ENCODE measurements at places on chromosomes 6 and 20.
A peak's percentile ranks its signal among the peaks of the same experiment; 100 is the strongest.

GRCh38 chr20:41655962-41656618 is 37.9 kb upstream of the CHD6 start:
- no peak for DNase-seq

GRCh38 chr6:143940011-143940597 is 68.0 kb downstream of the PLAGL1 start:
- DNase-seq, result peak; percentile 10

GRCh38 chr6:35142588-35143569 is 1.7 kb upstream of the TCP11 start:
- DNase-seq, result no peak

DNA sequence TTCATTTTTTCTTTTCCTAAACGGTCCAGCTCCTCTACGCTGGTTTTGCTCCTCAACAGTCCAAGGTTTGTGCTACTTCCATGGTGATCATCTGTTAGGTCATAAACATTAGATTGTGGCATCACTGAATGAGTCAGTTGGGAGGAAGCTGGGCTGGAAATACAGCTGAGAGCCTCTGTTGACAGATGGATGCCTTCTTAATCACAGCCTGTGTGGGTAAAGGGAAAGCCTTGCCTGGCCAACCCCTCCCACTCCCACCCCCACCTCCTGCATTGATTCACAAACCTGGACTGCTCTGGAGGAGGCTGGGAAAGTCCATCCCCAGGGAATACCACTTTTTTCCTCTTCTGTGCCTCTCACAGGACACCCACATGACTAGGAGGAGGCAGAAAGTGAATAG is 180.6 kb upstream of the CCN2 start:
- no peak for DNase-seq

GRCh38 chr20:47578543-47578942 is 76.9 kb downstream of the NCOA3 start:
- no peak for DNase-seq

DNA sequence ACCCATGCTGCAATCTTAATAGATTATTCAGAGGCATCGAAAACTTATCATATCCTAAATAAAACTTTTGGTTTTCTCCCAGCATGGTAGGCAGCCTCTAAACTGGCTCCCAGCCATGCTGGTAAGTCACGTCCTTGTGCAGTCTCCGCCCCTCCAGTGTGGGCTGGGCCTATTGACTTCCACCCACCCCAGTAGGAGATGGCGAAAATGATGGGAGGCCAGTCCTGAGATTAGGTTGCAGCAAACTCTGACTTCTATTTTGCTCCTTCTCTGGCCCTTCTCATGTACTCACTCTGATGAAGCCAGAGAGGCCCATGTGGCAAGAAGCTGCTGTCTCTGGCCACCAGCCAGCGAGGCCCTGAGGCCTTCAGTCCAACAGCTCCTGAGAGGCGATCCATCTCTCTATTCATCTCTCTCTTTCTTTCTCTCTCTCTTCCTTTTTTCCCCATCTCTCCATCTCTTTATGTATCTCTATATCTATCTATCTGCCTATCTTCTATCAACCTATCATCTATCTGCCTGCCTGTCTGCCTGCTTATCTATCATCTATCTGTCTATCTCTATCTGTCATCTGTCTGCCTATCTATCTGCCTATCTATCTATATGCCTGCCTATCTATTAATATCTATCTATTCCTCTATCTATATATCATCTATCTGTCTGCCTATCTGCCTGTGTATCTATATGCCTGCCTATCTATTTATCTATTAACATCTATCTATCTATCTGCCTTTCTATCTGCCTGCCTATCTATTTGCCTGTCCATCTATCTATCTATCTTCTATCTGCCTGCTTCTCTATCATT is 52.7 kb upstream of the STX16 start:
- DNase-seq, result no peak

- no peak for DNase-seq
These were observed 938.6 kb downstream of the C6orf118 start for GRCh38 chr6:164370773-164371172.

DNA sequence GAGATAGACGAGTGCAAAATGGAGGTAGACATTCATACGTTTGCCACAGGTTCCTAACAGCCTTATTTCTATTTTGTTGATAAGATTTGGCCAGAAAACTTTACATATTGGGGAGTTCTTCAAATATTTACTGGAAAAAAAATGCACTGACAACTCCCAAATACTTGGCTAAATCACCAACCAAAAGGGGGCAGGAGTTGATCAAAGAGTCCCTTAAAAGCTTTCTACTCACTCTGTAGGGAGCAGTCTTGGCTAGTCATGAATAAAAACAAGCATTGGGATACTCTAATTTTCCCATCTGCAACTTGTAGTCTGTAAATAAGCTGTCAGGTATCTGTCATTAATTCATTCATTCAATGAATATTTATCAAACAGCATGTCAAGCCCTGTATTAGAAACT is 18.4 kb downstream of the TENT5A start:
- no peak for DNase-seq

GRCh38 chr6:134175532-134176263 is 123.3 kb upstream of the SLC2A12 start:
- no peak for DNase-seq

All from activated CD8-positive, alpha-beta memory T cell treated with anti-CD3 and anti-CD28 coated beads for 48 hours (primary cell).